ENCODE measurements at places on chromosomes 7 and 10.

DNA sequence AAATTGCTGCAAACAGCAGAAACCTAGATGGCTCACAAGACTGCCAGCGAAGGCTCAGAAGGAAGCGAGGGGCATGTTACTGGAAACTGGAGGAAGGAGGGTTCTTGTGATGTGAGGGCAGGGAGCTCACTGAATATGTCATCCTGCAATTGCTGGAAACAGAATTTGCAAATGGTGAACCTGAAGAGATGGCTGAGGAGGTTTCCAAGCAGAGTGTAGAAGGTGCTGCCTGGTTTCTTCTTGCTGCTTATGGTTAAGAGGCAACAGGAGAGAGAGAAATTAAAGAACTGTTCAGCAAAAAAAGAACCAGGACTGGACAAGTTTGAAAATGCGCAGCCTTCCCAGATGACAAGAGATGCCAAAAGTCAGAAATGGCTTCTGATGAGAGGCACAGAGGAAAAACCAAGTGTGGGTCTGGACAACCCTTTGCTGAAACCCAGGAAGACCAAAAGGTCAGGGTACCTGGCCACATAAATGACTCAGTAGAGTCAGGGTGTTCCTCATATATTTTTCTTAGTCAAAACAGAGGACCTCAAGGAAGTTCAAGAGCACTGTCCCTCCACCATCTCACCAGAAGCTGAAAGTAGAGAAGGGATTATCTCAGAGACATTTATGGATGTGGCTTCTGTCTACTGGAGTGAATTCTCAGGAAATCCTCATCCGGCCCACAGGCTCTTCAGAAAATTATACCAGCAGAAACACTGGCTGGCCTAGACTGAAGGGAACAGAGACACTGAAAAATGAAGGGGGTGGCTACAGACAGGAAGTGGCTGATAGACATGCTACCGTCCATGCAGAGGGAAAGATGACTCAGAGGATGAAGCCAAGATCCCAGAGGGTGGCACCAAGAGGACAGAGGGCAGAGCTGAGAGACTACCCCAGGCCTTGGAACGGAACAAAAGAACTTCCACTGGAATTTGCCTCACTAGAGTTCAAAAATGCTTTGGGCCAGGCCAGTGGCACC is 10.1 kb downstream of the PAPOLB start:
- DNase-seq: no peak

- no peak for DNase-seq
Observed at GRCh38 chr10:87092861-87093631, 1.6 kb downstream of the GLUD1 start.

DNA sequence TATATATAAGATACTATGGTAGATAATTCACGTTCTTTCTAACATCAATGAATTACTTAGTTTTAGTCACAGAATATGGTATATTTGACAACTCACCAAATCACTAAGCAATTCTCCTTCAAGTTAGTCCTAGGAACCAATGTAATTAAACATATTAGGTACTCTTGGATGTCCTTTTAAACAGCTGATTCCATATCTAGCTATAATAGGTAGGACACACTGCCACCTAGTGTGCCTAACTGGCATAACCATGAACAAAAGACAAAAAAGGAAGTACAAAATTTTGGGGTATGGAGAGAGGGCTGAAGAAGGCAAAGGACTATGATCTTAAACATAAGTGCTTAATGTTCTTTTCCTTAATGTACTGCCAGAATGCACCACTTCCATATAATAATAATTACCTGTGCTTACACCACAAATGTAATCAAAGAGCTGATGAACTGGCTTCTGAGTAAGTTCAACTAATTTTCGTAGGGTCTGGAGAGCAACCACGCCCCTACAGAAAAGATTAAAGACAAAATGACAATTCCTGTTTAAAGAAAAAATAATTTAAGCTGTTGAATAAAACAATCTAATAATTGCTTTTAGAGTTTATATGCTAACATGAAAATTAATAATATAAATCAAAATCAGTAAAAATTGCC is 28.7 kb downstream of the PNPLA8 start:
- DNase-seq: no peak

DNA sequence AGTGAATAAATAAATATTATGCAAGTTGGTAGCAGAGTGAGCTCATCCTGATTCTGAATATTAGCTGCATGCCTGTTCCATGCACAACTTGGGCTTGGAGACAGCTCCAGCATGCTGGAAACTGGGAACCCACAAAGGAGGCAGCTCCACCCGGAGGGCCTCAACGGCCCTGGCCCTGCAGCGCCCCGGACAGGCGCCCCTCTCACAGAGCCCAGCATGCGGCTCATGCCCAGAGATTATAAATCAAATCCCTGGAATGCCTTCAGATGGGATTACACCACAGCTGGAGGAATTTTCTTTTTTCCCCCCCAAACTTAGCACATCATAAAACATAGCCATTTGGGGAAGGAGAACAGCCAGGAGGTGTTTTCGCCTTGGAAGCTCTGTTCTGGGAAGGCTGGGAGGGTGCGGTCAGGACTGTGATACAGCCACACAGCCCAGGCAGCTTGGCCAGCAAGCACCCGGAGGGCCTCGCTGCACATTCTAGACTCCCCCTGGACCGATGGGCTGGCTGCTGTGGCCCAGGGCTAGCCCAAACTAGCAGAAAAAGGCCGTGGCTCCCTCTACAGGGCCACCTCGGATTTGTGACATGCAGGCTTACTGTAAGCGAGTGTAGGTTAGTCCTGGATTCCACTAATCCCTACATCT is 102.4 kb downstream of the PTPN20 start:
- DNase-seq: no peak

GRCh38 chr7:137834552-137834951 is 12.2 kb downstream of the DGKI start:
- no peak for DNase-seq

DNA sequence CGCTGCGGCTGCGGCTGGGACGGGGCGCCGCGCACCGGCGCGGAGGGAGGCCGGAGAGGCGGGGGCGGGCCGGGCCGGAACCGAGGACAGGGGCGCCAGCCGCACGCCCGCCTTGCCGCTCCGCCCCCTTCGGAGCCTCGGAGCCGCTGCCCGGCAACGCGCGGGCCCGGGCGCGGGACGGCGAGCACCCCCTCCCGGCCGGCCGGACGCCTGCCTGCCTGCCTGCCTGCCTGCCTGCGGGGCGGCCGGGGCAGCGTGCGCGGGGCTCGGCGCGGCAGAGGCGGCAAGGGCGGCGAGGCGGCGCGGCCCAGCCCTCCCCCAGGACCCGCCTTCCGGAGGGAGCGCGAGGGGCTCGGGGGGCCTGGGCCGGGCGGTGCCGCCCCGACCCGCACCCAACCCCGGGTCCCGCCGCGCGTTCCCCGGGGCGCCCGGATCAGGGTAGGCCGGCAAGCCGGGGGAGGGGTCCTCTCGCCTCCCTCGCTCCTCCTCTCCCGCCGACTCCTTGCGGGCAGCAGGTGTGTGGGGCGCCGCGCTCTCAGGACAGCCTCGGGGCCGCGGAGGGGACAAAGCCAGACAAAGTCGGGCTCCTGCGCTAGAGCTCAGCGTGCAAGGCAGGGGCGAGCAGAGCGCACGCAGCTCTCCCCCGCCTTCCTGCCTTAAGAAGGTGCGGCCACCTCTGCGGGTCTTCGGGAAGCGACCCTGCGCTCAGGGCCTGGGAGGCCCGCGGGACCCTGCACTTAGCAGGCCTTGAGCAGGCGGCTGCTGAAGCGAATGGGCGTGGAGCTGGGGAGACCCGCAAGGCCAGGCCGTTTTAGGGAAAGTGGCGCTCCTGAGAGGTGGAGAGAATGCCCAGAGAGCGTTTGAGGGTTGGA is at the start of gene KIAA1549:
KIAA1549 (minus strand) TSS at position 58 of the 872 bp plus-strand sequence. CDS start 120 bp downstream, outside the sequence.
- DNase-seq: peak; percentile 68

- DNase-seq: no peak
Observed at GRCh38 chr10:95814011-95814727, 58.2 kb downstream of the ENTPD1 start.

GRCh38 chr7:29360633-29361625 is 166.4 kb downstream of the CHN2 start:
- DNase-seq: no peak

GRCh38 chr10:49611816-49612512 is 1.9 kb downstream of the SLC18A3 start:
- DNase-seq: no peak

Data from activated T-cell treated with anti-CD3 and anti-CD28 coated beads for 48 hours (primary cell).